Pericardium fibroblast (primary cell): ENCODE measurements at places on chromosomes 4 and X. TPM values are rescaled to one million over a fixed set of nuclear protein-coding genes. Genes with fewer than 3 reads are reported as not detected.

CENPI gene
- 1.9 and 2.2 TPM in 2 replicates for total RNA-seq

SGMS2 gene
- 42.8 and 82.3 TPM in 2 replicates for total RNA-seq

ERCC6L gene
- 0.09 TPM in 1 of 2 replicates, not detected in the other for total RNA-seq

MAOB gene
- 0.47 TPM in 1 of 2 replicates, not detected in the other for total RNA-seq

DTHD1 gene
- total RNA-seq, result not detected in 2 replicates

CT45A1 gene
- total RNA-seq, result not detected in 2 replicates
